ENCODE measurements at places on chromosomes 13 and 19.

- DNase-seq, result no peak
These were observed 88.4 kb upstream of the SOX1 start for GRCh38 chr13:111978546-111978945.

DNA sequence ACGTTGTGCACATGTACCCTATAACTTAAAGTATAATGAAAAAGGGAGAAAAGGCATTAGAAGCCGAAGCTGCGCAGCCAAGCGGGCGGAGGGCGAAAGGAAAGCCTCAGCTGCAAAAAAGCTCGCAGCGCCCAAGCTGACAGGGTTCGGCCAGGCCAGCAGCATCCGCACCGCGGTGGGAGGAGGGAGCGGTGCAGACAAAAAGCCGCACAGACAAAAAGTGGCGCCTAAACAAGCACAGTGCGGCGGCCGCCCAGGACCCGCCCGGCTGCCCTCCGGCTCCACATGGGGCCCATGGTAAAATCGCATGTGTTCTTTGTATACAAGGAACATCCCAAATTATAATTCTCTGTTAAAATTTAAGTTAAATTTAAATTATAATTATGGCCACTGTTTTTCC, 42.4 kb downstream of the PSG3 start:
- DNase-seq, result no peak

- no peak for DNase-seq
These were observed 30.8 kb downstream of the RGCC start for GRCh38 chr13:41488124-41488523.

DNA sequence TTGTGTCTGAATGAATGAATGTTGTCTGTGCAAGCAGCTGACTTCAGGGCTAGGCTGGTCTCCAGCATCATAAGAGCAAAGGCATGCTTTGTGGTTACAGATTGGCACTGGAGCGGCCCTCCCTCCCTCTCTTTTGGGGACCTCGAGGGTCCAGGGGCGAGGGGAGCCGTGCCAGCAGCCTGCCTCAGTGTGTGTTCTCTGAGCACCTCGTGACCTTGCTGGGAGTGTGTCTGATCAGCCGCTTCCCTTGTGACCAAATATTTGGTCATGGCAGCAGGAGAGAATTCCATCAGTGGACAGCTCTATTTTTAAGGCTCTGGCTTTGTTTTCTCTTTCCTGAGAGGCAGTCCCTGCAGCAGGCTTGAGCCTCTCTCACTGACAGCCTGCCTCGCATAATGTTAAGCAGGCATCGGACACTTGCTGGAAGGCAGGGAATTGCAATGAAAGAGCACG, 329.7 kb downstream of the UQCRFS1 start:
- DNase-seq, result no peak

DNA sequence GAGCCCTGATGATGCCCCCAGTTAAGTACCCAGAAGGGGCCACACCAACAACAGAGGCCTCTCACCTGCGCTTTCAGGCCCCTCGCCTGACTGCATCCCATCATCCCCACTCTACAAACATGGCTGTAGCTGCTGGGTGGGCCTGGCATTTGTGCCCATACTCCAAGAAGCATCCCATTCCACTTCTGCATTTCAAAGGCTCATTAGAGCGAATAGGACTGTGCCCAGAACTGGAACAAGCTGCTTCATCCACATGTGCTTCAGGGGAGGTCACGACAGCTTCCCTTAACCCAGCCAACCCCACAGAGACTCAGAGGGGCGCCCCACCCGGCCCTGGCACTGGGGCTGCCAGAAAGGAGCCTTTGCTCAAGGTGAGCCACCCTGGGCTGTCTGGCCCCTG, 156.9 kb downstream of the SIPA1L3 start:
- DNase-seq, result no peak

DNA sequence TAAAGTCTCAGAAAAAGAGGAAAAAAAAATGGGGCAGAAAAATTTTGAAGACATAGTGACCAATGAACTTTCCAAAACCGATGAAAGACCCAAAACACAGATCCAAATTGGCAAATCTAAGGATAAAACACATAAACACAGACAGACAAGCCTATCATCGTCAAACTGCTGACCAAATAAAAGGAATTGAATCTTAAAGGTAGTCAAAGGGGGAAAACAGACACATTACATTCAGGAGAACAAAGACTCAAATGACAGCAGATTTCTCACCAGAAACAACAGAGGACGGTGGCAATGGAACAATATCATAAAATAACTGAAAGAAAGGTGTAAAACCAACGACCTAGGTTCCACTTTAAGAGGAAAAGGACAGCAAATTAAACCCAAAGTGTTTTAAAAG, 10.2 kb downstream of the RBM26 start:
- DNase-seq, result no peak

DNA sequence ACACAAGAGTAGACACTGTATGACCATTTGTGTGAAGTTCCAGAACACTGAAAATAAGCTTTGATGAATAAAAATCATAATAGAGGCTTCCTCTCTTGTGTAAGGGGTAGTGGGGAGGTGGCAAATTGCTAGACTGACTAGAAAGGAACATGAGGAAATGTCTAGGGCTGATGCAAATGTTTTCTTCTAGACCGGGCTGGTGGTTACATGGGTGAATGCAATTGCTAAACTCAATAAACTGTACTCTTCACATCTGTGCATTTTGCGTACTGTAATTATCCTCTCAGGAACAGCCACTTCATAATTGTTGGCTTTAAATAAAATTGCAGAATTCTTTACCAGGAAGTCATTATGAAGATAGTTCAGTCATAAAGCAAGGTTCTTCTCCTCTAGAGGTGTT, 5.2 kb upstream of the KBTBD7 start:
- DNase-seq, result no peak

DNA sequence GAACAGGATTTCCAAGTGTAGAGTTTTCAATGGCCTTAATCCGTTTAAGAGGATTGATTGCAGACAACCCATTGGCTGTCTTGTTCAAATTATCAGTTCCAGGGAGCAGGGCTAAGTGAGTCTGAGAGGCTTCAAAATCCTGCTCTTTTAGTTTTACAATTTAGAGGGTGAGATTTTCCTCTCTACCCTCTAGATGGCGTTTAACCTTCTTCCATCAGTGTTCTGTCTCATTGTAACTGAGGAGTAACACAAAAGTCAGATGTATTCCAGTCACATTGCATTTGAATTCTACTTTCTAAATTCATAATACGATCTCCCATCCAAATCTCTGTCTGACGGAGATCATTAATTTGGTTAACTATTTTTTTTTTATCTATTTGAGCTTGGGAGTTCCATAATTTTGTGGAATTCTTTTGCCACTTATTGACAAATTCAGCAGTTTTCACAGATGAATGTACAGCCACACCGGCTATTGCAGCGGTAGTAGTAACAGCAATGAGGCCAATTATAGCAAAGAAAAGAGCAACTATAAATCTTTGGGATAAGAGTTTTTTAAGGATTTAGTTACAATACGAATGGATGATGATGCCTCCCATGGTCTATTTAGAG, 7.8 kb upstream of the C19orf84 start:
- DNase-seq, result peak; percentile 29

GRCh38 chr19:19670070-19670551, 1.5 kb downstream of the ZNF101 start:
- no peak for DNase-seq

GRCh38 chr13:91291078-91291477, 56.4 kb upstream of the MIR17HG start:
- no peak for DNase-seq

DNA sequence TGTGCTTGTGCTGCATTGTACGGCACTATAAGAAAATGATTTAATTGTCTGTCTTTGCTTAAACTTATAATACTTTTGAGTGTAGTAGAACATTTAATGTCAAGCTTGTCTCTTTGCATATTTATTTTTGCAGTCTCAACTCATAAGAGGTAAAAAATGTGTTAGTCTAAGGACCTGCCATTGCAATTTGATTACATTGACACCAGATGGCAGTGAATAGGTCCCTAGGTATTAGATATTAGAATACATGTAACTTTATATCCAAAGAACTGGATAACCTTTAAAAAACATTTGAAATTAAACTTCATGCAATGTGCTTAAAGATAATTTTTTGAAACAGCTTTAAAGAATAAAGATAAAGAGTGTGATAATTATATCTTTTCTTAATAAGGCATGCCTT, 1421.3 kb downstream of the OLFM4 start:
- DNase-seq, result peak; percentile 8

DNA sequence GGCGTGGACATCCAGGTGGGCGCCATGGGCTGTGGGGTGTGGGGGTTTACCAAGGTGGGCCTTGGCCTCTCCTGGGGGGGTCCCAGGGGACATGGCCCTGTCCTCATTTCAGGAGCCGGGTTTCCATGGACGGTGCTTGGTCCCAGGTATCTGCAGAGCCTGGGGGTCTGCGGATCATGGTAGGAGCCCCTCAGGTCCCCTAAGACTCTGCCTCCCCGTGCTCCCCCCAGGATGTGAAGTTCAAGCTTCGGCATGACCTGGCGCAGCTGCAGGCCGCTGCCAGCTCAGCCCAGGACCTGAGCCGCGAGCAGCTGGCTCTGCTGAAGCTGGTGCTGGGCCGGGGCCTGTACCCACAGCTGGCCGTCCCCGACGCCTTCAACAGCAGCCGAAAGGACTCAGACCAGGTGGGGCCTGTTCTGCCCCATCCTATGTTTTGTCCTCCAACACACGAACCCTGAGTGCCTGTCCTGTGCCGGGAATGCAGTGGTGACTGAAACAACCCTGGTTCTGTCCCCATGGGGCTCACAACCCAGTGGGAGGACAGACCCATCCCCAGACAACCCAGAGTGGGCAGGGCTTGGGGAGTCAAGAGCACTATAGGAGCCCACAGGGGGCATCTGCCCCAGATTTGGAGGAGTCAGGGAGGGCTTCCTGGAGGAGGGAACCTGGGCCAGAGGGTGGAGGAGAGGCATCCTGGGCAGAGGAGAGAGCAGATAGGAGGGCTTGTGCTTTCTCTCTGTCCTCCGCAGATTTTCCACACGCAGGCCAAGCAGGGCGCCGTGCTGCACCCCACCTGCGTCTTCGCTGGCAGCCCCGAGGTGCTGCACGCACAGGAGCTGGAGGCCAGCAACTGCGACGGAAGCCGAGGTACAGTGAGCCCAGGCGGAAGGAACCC, 26.8 kb downstream of the DHX34 start:
- DNase-seq, result no peak

DNA sequence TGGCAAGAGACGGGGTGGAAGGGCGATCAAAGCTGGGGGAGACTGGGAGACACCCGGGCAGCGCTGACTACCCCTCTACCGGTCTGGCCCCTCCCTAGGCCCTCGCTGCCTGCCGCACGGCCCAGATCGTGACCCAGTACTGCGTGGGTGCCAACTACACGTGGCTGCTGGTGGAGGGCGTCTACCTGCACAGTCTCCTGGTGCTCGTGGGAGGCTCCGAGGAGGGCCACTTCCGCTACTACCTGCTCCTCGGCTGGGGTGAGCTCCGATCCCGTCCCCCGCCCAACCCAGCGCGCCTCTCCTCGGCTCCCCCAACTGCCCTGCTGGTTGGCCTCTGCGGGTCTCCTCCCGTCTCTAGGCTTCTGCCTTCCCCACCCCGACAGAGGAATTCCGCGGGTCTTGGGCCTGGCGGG, 8.8 kb downstream of the GIPR start:
- DNase-seq, result no peak

DNA sequence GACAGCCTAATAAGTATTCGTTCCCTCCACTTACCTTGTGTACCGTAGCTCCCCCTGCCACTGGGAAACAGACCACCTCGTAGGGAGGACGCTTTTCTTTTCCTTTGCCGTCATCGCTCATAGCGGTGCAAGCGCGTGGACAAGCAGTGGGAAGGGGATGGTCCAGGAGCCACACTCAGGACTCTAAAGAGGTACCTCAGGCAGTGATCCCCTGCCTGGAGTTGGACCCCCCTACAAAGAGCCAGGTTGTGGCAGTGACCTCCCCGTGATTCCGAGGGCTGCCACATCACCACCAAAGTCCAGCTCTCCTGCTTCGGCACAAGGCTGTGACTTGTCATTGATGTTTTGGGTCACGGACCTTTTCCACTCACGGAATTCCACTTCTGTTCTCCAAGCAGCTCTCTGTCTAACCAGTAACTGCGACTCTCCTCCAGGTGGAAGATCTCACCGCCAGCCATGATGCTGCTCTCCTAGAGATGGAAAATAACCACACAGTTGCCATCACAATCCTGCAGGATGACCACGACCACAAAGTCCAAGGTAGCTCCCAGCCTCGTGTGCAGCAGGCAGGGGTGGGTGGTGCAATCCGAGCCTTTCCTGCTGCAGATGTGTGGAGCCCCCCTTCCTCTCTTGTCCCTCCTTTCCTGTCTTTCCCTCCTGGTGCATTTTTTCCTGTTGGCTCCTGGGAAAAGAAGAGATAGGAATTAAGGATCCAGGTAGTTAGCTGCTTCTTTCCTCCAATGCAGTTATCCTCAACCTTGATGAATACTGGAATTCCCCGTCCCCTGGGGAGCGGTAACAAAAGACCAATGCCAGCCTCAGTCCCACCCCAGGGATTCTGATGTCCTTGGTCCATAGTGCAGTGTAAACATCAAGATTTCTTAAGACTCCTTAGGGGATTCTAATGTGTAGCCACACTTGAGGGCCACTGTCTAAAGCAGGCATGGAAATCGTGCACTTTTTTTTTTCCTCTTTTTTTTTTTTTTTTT, 107.7 kb downstream of the SLC7A1 start:
- no peak for DNase-seq

DNA sequence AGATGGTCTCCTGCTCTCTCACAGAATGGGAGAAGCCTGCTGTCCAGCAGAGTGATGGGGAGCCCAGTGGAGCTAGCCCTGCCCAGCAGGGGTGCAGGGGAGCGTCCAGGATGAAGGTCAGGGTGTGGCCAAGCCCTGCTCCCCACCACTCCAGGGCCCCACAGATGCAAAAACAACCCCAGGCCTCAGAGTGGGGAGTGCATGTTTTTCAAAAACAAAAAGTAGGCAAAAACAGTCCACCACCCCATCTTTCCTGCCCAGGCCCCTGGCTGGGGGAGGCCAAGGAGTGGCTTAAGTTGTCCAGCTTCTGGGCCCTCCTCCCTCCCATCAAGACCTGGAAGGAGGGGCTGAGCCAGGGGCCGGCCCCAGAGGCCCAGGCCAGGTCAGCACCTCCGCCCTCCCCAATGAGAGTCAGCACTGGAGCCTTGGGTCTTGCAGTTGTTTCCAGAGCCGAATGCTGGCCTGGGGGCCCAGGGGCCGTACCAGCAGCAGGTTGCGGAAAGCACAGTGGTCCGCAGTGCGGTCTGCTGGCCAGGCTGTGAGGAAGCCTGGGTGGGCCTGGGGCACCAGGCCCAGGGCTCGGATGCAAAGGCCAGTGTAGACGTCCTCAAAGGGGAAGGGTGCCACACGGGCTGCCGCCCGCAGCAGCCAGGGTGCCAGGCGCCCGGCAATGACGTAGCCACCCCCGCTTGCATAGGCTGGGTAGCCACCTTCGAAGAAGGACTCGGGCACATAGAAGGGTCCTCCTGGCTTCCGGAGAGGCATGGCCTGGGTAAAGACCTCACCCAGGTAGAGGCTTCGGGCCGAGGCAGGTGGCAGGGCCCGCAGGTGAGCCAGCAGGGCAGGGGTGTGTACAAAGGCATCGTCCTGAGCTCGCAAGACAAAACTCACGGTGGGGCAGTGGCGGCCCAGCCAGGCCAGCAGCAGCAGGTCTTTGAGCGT, 1.7 kb downstream of the B3GNT8 start:
- no peak for DNase-seq

All from RWPE1 (cell line).